ENCODE measurements at places on chromosomes 12 and 14. TPM values are rescaled to one million over a fixed set of nuclear protein-coding genes. Genes with fewer than 3 reads are reported as not detected.
A peak's percentile ranks its signal among the peaks of the same experiment; 100 is the strongest.

DNA sequence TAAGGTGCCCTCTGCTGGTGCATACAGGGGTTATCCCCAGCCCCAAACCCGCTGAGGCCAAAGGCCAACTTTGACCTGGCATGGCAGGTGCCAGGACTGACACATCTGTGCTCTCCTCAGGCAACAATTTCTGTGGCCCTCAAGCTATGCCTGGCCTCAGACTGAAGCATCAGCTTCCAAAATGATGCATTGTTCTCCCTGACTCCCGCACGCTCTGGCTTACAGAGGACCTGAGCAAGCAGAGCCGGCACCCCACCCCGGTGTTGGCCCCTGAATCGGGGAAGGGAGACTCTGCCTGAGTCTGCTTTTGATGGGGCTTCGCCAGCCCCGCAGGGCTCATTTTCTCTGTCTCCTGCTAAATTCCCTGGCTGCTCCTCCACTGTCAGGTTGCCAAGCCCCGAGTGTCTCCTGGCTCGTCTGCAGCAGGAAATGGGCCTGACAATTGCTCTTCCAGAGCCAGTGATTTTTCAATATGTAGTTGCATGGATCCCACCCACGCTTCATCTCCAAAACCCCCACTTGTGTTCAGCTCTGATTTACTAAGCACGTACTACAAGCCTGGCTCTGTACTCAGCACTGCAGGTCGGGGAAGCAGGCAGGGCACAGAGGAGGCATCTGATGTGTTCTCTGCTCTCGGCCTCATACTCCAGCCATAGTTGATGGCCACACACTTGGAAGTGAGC is 126.1 kb downstream of the SLC38A6 start:
- no peak for DNase-seq

GRCh38 chr12:66269757-66270383 is 32.4 kb upstream of the HELB start:
- peak; percentile 29 for DNase-seq

DNA sequence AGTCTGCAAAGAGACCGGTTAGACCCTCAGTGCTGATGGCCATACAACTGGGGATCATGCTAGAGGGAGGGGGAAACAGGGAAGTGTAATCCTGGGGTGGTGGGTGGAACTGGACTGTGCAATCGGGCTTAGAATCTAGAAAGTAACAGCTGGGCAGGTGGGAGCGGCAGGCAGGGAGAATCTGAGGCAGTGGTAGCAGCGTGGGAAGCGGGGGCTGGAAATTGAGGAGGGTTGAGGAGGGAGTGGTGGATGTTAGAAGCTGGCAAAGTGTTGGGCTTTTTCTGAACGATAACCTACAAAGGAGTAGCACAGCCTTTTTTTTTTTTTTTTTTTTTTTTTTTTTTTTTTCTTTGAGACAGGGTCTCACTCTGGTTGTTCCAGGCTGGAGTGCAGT is 3.1 kb upstream of the IGFBP6 start:
- no peak for DNase-seq

GPR65 gene
- total RNA-seq, result not detected

DNA sequence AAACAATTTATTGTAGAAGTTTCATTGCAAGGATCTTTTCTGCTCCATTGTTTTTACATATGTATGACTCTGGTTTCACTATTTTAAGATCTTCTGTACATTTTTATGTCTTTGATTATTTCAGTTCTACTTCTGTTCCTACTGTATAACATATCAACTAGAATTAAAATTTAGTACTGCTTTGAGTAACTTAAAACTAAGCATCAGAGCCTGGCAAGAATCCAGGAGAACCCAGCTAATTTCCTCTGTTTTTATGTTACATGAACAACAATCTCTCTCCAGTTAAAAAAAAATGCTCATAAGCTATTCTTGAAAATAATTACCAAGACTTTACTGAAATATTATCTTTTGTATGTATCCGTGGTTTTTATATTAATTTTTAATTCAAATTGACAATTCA is 370.7 kb downstream of the TMTC2 start:
- no peak for DNase-seq

DPPA3 gene
- total RNA-seq, result not detected

DNA sequence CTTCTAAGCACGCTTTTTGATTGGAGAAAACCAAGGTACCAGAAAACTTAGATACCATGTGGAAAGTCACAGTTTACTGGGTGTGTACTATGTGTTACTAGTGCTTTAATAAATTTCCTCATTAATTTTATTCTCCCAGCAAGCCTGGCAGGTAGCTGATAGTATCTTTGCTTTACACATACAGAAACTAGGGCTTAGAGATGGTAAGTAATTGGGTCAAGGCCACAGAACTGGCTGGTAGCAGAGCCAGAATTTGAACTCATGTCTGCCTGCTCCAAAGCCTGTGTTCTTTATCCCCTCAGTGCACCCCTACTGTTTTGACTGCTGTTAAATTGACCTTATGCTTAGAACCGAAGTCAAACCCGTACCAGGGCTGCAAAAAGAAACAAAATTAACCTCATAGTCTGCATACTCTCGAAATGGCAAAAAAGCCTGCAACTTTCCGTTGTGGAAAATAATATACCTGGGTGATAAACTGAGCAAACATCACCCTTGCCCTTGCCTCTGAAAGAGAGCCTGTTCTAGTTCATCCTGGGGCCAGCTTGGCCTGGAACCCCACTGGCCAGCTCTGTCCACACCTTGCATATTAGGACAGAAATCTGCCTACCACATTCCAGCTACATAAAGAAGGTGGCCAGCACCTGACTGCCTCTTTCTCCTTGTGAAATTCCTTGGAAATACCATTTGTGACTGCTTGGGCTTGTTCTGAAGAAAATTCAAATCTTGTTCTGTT is 118.9 kb downstream of the ETV6 start:
- DNase-seq, result no peak

GRCh38 chr14:80924365-80925103 is 17.0 kb downstream of the CEP128 start:
- DNase-seq, result no peak

SDSL gene
- total RNA-seq, result 6.6 TPM

SLCO1B1 gene
- 0.36 TPM for total RNA-seq

GLIPR1L2 gene
- not detected for total RNA-seq

Data from HT-29 (cell line).